ENCODE measurements at places on chromosomes 16 and 17.

DNA sequence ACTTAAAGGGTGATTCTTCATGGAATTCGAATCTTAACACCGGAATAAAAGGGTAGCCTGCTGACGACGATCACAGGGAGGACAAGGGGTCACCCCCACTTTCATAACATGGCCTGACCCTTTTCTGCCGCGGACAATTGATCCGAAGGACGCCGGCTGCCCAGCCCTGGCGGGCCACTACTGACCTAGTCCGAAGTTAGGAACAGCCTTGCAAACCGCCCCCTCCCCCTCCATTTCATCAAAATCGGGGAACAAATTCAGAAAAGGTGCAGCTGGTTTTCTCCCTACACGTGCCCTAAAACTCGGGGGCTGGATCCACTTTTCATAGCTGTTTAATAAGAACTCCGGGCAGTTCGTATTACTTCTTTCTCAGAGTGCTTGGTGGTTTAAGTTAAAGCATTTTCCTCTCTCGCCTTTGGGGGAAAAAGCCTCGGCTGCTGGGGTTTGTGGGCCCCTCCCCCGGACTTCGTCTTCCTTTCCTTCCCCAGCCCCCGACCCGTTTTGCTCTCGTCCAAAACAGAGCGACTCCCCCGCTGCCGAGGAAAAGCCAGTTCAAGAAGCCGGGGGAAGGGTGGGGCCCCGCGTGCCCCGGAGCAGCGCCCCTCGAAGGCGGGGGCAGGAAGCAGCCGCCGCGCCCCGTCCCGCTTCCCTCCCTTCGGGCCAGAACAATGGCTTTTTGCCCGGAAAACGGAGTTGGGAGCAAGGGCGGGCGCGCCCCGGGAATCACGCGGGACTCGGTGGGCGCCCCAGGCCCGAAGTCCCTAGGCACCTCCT, 641 bp upstream of the CBX2 start:
- DNase-seq: peak; percentile 51

- no peak for DNase-seq
These were observed 26.8 kb downstream of the GINS2 start for GRCh38 chr16:85661740-85662481.

GRCh38 chr16:79437764-79438751, 162.5 kb downstream of the MAF start:
- DNase-seq: no peak

DNA sequence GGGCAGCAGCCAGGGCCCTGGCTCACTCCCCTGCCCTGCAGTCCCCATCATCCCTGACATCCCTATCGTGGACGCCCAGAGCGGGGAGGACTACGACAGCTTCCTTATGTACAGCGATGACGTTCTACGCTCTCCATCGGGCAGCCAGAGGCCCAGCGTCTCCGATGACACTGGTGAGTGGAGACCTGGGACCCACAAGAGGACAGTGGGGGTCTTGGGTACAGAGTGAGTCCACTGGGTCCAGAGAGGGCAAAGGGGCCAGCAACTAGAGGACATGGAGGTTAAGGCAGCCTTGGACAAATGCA, 12.6 kb downstream of the GALK1 start:
- no peak for DNase-seq

GRCh38 chr17:69561462-69561861, 147.0 kb downstream of the MAP2K6 start:
- DNase-seq: no peak

GRCh38 chr16:86087011-86087895, 188.3 kb downstream of the IRF8 start:
- no peak for DNase-seq

GRCh38 chr16:16150117-16150877, 73.0 kb downstream of the ABCC6 start:
- DNase-seq: peak; percentile 82

DNA sequence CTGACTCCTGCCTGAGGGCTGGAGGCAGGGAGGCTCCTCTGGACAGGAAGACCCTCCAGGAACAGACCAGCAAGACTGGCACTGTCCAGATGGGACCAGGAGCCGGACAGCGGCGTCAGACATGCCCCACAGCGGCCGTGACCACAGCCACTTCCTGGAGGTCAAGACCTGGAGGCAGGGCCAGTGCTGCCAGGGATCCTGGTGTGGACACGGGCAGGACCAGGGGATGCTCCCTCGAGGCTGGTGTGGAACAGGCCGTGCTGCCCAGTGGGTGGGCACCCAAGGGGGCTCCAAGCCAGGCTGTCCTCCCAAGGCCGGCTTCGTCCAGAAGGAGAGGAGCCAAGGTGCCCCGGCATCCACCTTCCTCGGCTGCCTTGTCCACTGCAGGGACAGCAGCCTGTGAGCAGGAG, 4.5 kb upstream of the CCDC57 start:
- DNase-seq: peak; percentile 75

DNA sequence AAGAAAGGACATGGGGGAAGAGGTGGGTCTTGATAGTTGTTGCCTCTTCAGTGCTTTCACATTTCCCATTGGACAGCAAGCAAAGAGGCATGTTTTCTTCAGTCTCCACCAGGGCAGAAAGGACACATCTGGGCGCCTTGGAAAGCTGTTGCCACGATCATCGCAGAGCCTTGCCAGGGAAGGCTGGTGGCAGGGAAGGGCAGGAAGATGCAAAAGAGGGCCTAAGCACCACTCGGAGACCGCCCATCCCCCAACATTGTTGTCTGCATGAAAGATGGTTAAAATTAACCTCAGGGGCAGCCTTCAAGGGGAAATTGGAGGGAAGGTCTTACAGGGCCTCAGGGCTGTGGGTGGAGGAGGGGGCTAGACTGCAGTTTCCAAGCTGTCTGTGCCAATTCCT, 114.2 kb downstream of the SOX9 start:
- no peak for DNase-seq

- peak; percentile 31 for DNase-seq
These were observed 64.3 kb upstream of the RBL2 start for GRCh38 chr16:53369921-53370320.

DNA sequence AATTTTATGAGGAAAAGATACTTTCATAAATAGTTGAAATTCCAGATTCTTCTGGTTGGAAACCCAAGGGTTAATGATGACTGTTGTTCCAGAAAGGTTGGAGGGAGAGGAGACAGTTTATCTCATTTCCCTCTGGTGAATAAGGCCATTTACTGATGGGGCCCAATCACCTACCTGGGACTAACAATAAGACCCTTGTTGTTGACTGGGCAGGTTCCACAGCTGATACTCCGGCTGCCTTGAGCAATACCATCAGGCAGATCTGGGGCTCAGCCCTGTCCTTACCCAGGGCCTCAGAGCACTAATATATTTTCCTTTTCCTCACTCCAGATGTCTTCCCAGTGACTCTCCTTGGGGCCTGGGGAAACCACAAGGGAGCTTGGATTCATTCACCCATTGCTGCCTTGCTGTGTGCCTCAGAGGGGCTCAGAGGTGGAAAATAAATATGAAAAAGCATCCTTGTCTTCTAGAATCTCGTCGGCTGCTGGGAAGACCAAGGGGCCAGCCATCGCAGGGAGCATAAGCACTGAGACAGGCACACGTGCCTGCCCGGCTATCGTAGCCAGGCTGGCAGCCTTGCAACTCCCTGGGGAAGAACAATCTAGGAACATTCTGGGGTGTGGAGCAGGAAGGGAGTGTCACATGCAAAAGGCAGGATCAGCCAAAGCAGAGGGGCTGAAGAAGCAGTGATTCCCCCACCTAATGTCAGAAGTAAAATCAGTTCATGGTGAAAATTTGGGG, 54.4 kb downstream of the MPRIP start:
- peak; percentile 56 for DNase-seq

GRCh38 chr16:26475596-26475995, 591.1 kb upstream of the C16orf82 start:
- DNase-seq: no peak

DNA sequence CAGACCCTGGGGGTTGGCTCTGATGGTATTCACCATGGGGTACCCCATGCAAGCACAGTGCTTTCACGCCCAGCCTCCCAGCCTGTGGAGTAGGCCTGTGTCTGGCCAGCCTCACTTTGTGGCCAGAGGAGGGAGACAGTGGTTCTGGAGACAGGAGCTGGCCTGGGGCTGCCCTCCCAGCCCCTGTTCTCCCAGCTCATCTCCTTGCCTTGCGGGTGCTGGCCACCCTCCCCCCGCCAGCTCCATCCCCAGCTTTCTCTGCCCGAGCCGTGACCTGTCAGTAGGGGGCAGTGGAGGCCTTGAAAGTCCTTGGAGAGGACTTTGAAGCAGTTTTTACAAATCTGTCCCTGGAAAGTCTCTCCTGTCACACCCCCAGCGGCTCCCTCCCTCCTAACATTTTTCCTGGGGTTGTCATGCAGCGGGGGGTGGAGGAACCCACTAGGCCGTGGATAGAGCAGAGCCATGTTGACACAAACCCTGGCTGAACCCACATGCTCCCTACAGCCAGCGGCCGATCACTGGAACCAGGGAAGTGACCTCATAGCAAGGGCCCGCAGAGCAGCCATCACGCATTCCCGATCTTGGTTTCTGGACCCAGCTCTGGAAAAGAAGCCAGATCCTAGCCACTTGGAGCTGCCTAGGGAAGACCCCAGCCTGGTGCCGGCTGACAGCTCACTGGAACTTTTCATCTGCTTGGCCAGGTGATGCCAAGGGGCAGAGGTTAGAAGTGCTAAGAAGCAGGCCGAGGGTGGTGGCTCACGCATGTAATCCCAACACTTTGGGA, 289.4 kb downstream of the SEC14L1 start:
- peak; percentile 98 for DNase-seq

GRCh38 chr17:66988069-66988798, 23.7 kb downstream of the CACNG4 start:
- no peak for DNase-seq

GRCh38 chr16:86681031-86681756, 102.8 kb downstream of the FOXL1 start:
- peak; percentile 33 for DNase-seq

DNA sequence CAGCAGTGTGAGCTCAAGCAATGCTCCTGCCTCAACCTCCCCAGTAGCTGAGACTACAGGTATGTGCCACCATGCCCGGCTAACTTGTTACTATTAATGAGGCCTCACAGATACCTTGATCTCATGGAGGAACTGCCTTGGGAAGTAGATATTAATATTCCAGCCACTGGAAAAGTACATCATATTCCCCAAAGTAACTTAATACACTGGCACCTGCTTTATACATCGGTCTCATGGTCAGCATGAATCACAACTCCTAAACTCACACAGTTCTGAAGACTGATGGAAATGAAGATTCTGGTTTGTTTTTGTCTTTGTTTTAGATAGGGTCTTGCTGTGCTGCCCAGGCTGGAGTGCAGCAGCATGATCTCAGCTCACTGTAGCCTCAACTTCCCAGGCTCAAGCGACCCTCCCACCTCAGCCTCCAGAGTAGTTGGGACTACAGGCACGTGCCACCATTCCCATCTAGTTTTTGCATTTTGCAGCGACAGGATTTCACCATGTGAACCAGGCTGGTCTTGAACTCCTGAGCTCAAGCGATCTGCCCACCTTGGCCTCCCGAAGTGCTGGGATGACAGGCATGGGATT, 28.2 kb downstream of the ADCY9 start:
- peak; percentile 43 for DNase-seq

DNA sequence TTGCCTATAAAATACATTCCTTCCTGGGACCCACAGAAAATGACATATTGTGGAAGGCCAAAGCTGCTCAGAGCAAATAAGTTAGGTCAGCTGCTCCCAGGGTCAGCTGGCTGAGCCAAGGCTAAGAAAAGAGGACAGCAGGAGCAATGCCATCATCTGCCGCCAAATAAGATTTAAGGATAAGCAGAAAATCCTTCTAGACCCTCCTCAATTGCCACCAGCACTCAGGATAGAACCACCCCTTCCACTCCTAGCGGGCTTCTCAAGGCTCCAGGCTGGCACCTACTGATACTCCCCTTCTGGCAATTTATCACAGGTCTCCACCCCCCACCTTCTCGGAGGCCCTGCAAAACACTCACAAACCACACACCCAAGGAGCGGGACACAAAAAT, 22.9 kb downstream of the MBTPS1 start:
- no peak for DNase-seq

DNA sequence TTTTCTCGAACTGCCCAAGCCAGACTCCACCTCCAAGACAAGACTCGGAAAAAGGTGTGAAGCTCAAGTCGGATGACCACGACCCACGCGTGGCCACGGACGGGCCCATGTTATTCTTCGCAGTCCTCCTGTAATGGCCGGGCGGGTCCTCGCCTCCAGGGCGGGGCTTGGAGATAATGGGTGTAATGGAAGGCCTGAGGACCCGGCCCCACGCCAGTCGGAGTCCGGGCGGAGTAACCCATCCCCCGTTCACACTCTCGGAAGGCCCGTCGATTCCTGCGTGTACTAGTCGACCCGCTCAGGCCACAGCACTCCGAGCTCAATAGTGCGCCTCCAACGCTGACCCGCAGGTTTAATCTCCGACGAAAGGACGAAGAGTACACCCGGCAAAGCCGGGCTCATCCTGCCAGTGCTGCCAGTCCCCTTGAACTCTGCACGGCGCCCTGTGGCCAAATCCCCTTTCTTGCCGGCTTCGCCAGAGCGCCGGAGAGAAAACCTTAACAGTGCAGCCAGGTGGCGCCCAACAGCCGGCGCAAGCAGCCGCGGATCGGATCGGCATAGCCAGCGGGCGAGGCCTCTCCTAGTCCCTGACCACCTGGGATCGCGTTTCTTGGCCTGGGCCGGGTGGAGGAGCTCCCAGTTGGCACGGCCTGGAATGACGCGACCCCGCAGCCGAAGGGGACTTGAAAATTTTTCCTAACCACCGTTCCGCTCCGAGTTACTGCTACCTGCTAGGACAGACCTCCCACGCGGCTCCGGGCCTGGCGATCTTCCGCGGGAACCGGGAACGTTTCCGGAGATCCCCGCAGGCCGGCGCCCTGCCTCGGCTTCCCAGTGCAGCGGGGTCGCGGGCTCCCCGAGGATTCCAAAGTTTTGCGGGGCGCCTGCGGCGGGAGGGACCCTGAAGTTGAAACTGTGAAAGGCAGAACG, 762.0 kb downstream of the KCNJ18 start:
- DNase-seq: no peak

DNA sequence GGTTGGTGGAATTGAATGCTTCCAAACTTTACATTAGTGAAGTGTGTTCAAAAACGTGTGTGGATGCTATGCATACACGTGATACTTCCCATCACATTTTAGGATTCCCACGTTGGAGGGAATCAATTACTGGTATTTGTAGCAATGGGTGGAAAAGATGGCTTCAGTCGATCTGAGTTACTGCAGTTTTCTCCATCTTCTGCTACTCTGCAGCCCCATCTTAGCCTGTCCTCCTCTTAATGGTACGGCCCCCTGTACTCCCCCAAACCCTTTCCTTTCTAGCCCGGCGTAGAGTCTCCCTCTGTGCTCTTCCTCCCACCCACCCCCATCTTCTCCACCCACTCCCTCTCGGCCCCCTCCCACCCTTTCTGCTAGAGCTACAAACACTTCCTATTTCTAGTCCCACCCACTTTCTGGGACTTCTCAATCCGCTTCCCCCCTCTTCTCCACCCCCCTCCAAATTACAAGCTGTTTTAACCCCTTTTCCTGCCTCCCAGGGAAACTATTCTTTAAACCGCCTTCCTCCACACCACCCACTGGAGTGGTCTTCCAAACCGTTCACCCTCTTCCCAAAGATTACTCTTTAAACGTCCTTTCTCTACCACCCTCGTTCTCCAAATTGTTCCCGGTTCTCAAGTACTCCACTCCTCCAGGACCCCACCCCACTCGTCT, 1.1 kb downstream of the CHTF8 start:
- peak; percentile 17 for DNase-seq

DNA sequence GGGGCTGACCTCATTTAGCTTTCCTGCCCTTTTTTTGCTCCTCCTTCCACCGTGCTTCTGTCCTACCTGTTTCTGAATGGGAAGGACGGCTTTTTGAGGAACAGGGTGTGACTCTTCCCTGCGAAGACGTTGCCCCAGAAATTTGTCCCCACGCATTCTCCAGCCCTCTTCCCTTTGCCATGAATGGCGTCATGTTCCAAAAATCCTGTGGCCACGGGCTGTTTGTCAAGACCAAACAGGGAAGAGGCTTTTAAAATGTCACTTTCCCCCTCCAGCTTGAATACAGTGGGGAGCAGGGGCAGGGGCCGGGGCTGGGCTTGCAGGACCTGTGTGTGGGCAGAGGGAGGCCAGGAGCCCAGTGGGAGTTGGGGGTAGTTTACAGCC, 13.9 kb downstream of the MPRIP start:
- no peak for DNase-seq

All from LHCN-M2 (cell line).